Natural killer cell (primary cell): ENCODE measurements at places on chromosomes 3 and 15. TPM values are rescaled to one million over a fixed set of nuclear protein-coding genes. Genes with fewer than 3 reads are reported as not detected.

Gene GP5
- 0.88 TPM for total RNA-seq

Gene NTRK3
- not detected for total RNA-seq

Gene FEZF2
- total RNA-seq = not detected

Gene BRK1
- total RNA-seq = 65.8 TPM

Gene SLC4A7
- total RNA-seq = 36.4 TPM

Gene PLA2G4F
- total RNA-seq = not detected

Gene CSPG5
- 0.63 TPM for total RNA-seq

Gene TRPM1
- total RNA-seq = not detected

Gene CPN2
- total RNA-seq = not detected

Gene XCR1
- total RNA-seq = not detected

Gene DTX3L
- 51.8 TPM for total RNA-seq

Gene FRMD5
- not detected for total RNA-seq

Gene REC114
- not detected for total RNA-seq

Gene TM4SF1
- not detected for total RNA-seq

Gene CFAP44
- total RNA-seq = 8.5 TPM

Gene CAPN3
- total RNA-seq = 5.5 TPM

Gene NEIL1
- 112 TPM for total RNA-seq

Gene LIPH
- 0.09 TPM for total RNA-seq

Gene CCRL2
- 3.8 TPM for total RNA-seq

Gene SLC28A2
- total RNA-seq = not detected

Gene CYP1A2
- not detected for total RNA-seq

Gene LRTM1
- not detected for total RNA-seq

Gene LRRIQ4
- total RNA-seq = not detected

Gene ZNF660
- total RNA-seq = 7.3 TPM

Gene KNG1
- not detected for total RNA-seq

Gene PLA2G4E
- total RNA-seq = not detected

Gene RBSN
- total RNA-seq = 34.4 TPM

Gene ZDHHC23
- total RNA-seq = 4.7 TPM

Gene ZNF662
- 1.2 TPM for total RNA-seq

Gene CYP19A1
- not detected for total RNA-seq

Gene CP
- total RNA-seq = not detected

Gene SCAANT1
- total RNA-seq = not detected

Gene ESYT3
- not detected for total RNA-seq

Gene CDC25A
- 1.3 TPM for total RNA-seq

Gene TWF2
- 52.0 TPM for total RNA-seq

Gene IL5RA
- 12.4 TPM for total RNA-seq

Gene TIGIT
- total RNA-seq = 24.9 TPM

Gene CTXN2
- total RNA-seq = not detected

Gene CDV3
- total RNA-seq = 214 TPM

Gene NIPA2
- 41.3 TPM for total RNA-seq

Gene DLEC1
- 7.5 TPM for total RNA-seq

Gene GABRA5
- total RNA-seq = not detected

Gene C3orf22
- total RNA-seq = not detected

Gene SPINT1
- total RNA-seq = 1.7 TPM

Gene SECISBP2L
- total RNA-seq = 97.7 TPM

Gene THSD4
- total RNA-seq = not detected

Gene STAB1
- total RNA-seq = 1.8 TPM

Gene ALDH1A3
- total RNA-seq = not detected
